ENCODE measurements at places on chromosomes 4 and X.

DNA sequence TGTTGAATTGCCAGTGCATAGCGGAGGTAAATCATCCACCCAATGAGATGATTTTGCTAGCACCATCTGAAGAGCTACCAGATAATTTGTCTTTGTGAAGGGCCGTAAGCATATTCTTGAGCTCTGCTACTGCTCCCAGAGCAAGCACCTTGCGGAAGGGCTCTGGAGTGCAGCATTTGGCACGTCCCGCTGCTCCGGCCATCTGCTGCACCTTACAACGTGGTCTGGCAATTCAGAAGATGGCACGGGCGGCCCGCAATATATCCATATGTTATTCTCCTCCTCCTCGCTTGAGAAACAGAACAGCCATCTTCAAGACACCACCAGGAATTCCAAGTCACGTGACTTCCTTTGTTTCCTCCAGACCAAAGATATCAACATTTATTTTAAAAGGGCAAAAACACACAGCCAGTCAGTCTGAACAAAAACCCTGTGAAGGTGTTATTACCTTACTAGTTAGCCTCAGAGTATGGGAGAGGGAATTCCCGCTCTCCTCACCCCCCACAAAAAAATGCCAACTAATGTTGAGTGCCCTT is 1095.7 kb upstream of the TENM3 start:
- no peak for DNase-seq

GRCh38 chrX:101287402-101287801 is 3.7 kb downstream of the TAF7L start:
- no peak for DNase-seq

DNA sequence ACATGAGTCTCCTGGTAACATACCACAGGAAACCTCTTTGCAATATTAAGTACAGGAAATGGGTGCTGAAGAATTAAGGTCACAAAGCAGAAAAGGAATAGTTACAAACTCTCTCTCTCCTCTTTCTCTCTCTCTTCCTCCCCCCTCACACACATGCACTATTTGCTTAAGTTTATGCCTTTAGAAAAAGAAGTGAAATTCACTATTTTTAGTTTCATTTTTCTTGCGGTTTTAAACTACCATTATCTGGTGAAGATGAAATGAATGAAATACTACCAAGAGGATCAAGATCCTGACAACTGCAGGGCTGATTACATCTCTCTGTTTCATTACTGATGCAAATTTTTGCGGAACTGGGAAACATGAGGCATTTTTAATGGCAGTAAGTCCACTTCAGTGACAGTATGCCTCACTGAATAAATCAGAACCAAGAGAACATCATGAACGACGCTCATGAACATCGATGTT is 64.3 kb upstream of the FTHL17 start:
- no peak for DNase-seq

DNA sequence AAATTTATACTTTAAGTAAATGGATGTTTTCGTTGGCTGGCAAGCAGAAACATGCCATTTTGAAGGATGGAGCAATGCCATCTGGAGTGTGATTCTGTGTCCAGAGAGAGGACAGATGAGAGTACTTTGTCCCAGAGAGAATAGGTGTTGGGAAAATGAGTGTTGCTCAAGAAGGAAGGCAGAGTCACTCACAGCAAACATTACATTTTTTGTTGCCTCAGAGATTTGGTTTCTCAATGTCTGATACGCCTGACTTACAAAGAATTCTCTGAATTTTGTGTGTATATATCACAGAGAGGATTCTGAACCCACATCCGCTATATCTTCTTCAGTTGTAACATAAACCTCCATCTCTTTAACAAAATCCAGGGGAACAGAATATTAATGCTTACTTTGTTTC is 102.8 kb upstream of the PCDH18 start:
- no peak for DNase-seq

DNA sequence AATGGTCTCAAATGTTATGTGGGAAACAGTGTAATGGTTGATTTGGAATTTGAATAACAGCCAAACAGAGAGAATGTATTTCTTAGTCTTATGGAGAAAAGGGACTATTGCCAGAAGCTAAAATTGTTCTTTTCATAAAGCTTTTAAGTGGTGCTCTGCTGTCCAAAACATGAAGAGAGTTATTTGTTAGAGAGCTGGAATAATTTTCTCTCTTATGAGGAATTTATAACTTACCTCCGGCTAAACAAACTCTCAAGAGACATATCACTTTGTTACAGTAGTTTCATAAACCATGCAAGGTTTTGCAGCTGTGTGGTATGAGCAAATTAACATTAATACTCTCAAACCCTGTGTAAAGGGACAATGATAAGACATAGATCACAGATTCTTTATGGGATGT is 28.6 kb downstream of the SULT1B1 start:
- no peak for DNase-seq

DNA sequence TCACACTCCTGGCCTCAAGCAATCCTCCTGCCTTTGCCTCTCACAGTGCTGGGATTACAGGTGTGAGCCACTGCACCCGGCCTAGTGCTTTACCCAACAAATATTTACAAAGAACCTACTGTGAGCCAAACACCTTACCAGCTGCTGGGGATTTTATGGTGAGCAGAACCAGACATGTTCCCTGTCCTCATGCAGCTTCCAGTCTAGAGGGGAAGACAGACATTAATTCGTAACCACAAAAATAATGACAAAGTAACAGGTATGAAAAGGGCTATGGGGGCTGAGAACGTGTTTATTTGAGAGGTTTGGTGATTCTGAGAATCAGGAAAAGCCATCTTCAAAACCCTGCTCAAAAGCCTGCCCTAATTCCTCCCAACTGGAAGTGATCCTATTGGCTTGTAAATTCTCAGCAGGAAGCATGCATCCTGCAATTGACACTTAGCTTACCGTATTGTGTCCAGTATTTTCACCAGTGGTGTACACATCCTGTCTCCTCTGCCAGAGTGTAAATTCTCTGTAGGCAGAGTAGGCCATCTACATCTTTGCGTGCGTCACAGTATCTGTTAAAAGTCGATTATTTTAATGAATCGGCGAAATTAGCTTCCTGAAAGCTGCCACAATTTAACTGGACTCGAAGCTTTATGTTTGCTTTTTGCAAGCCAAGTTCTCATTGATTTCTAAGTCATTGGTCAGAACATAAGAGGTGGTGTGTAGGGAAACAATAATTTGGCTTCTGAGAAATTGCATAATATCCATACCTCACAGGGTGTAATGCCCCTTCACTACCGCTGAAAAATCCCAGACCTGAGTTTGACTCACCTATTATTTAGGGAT is 67.0 kb downstream of the TMEM156 start:
- no peak for DNase-seq

DNA sequence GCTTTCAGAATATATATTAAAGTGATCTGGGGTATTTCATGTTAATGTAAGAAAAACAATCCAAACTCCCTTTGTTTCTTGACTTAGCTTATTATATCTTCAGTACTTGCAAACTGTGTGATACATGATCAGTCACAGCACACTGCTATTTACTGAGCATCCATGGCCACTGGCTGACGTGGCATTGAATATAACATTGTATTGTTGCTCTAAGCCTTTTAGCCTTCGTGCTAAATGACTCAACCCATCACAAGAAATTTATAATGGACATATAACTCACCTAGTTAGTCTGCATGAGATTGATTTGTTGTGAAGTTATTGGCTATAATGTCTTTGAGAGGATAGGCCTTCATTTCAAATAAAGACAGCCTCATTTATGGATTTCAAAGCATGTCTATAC is 642.6 kb downstream of the IL1RAPL1 start:
- no peak for DNase-seq

DNA sequence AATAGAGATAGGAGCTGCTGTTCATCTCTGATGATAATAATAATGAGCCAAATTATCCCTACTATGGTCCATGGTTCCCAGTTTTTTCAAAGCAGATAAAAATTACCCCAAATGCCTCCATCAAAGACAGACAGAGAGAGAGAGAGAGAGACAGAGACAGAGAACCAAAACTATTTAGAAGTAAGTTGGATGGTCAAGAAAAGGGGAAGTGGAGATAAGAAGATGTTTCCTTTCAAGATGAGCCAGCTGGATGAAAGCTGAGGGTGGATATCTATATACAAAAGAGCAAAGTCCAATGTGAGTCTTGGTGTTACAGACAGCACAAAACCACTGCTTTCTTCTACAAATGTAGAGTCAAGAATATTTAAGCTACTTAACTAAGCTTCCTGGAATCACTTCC is 173.9 kb downstream of the GRIA3 start:
- no peak for DNase-seq

GRCh38 chr4:57044279-57044678 is 65.6 kb downstream of the POLR2B start:
- DNase-seq: no peak

- no peak for DNase-seq
Measured at GRCh38 chr4:139142087-139142486, 34.9 kb downstream of the ELF2 start.

DNA sequence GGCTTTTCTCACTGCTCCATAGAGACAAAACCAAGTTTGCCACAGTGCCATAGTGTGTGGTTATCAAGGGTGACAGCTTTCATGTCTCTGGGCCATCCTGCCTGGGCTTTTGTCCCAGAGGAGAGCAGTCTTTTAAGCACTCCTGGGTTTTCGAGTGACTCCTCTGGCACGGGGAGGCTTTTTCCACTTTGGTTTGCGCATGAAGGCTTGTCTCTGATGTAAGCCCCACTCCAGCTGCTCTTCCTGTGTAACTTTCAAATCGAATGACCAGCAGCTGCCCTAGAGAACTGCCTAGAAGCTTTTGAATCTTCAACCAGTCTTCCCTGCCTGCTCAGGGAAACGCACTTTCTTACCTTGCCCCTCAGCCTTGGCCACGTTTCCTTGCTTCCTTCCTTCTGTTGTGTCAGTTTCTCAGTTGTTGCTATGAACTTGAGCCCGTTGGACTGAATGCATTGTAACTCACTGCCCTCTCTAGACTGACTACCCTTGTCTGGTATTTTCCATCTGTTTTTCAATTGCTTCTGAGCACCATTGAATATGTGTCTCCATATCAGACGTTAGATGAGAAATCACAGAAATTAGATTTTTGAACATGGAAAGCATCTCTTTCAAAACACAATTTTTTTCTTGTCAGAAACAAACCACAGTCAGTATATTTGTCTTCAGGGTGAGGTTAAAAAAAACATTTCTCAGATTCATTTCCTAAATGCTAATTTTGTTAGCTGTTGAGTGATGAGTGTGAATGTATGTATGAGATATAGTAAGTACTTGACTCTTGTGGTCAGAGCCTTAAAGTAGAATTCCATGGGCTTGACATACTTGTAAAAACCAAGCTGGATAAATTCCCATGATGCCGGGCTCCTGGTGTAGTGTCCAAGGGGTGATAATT is 45.3 kb downstream of the SLC9A6 start:
- no peak for DNase-seq

- no peak for DNase-seq
Measured at GRCh38 chrX:150227321-150227860, 135.7 kb upstream of the MAMLD1 start.

DNA sequence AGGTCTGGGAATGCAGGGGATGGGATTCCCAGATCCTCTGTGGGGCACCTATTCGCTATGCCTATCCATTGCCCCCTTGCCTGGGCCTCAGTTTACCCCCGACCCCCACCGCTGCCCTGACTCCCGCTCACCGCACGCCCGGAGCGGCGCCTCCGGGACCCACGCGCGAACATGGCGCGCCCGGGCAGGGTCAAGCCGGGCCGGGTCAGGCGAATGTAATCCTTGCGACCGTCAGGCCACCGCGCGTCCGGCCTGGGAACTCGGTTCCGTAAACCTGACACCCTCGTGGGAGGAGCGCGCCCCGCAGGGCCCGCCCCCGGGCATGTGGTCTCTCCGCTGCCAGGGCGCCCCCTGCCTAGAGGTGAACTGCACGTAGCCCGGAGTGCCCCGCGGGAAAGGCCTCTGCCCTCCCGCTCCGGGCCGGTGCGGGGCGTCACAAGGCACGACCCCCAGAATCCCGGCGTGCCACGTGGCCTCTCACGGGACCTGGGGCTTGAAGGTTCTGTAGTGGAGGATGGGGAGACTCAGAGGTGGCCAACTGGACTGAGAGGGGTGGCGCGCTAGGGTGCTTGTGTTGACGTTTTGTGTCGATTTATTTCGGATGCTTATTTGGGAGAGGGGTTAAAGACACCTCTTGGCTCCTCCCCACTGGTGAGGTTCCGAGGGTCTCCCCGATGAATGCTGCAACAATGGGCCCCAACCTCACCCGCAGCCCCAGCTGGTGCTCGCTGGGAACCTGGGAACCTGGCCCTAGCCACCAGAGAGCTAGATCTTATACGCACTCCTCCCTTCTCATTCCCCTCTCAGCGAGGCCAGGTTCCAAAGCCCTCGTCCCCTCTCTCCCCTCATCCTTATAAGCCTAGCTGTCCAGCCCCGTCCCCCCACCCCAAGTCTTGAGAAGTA is at the start of gene PRICKLE3:
PRICKLE3 (minus strand) TSS at position 249 of the 903 bp plus-strand sequence; CDS start at position 173, 76 bp downstream.
- no peak for DNase-seq

GRCh38 chr4:119151161-119151560 is 15.5 kb downstream of the MYOZ2 start:
- DNase-seq: no peak

DNA sequence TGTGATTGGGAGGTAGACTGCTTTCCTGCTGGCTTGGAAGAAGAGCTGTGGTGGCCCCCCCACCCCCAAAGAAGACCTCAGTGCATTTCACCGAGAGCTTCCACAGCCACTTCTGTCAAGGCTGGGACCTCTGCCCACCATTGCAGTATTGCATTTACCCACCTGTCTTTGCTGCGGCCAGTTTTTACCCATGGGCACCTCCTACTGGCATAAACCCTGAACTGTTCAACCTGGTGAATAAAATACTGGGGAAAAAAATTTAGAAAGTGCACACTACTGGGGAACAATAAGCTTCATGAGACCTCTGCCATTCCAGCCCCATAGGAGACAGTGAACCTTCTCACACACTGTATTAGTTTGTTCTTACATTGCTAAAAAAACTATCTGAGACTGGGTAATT is 40.3 kb downstream of the ARFIP1 start:
- no peak for DNase-seq

DNA sequence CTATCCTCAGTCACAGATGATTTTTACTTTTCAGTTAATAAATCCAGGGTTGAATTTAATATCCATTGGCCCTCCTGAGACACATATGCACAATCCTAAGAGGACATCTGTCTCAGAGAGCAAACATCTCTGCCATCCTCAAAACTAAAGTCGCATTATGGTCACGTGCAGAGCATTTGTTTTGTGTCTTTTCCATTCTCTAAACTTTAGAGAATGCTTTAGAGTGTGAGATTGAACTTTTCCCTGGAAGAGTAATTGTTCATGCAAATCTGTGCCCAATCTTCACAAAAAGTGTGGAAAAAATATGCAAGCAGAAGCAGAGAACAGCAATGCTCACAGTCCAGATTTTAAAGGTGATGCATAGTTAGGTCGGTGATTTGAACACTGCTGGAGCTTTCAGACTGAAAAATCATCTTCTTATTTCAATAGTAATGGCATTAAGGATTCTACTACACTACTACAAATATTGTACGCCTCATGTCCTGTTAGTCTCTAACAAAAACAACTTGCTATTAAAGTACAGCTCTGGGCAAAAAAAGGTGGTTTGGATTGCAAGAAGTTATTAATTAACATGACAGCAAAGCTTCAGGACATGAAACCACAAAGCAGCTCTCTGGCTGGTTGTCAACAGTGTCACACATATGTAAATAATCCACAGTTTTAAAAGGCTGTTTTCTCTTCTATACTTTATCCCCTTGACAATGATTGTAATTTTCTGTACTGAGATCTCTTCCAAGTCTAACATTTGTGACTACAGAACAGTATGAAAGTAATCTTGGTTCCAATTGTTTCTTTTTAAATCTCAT is 19.9 kb downstream of the DCHS2 start:
- DNase-seq: no peak

Data from keratinocyte (primary cell).